HuH-7 (cell line): ENCODE measurements at places on chromosomes 6 and 20.

- DNase-seq = no peak
Measured at GRCh38 chr6:21436625-21437024, 156.9 kb upstream of the SOX4 start.

DNA sequence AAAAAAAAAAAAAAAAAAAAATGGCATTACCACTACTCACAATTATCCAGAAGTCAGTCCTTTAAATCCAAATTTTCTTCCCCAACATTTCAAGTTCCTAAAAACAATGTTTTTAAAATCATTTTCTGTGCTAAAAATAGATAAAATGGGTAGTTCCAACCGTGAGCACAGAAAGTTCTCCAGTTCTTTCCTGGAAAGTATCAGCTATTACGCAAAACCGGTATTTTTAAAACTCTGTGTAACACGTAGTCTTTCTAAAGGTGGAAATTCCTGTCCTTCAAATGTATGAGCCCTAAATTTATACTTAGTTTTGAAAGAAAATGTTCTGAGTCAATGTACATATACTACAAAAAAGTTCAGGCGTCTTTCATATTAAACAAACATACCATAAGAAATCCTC is 83.5 kb upstream of the SCAF8 start:
- DNase-seq = no peak

GRCh38 chr6:108558372-108559096 is 2.2 kb upstream of the FOXO3 start:
- no peak for DNase-seq

DNA sequence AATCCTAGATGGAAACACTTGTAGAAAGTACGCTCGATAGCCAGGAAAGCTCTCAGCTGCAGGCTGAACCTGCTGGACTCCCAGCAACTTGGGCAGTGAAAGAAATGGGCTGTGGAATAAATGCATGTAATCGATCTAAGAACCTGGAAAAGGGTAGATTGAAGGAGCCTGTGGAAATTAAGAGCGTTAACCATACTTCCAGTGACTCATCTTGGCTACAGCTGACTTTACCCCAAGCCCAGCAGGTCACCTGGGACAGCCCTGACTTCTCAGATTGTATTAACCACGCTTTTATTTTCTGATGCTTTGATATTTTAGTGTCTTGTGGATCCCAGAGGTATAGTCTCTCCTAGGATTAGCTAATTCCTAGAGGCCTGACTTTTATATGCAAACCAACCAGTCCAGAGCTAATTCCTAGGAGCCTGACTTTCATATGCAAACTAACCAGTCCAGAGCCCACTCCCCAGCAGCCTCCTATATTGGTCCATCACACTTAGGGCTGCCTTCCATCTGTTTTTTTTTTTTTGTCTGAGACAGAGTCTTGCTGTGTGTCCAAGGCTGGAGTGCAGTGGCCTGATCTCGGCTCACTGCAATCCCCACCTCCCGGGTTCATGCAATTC is 86.3 kb downstream of the GMPR start:
- DNase-seq = no peak

DNA sequence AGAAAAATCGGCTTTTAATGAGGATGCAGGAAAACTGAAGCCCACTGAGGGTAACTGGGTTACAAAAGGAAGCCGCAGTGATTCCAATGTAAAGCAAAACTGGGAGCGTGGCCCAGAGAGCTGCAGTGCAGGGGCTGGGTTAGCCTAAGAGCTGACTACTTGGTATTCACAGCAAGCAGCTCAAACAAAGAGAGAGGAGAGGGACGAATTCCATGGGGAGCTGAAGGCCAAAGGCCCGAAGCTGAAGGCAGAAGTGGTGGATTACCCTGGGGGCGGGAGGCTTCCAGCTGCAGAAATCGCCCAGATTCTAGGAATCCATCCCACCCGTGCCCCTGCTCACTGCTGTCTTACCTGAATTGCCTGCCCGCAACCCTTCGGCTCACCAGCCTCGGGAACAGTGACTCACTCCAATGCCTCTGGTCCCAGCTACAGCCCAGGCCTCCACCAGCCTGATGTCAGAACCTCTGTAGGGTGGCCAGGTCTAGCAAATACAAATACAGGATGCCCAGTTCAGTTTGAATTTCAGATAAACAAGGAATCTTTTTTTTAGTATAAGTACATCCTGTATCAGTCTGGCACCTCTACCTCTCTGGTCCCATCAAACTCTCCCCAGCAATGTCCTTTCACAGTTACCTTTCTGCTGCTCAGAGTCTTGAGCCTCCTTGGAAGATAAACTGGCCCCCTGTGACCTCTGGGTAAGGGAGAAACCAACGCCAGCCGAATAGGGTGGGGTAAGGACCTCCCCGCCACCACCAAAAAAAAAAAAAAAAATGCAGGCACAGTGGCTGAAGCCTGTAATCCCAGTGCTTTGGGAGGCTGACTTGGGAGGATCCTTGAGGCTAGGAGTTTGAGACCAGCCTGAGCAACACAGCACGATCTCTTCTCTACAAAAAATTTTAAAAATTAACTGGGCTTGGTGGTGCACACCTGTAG is 14.6 kb upstream of the ZMYND8 start:
- DNase-seq = no peak

- no peak for DNase-seq
Measured at GRCh38 chr20:41142245-41142644, 4.9 kb downstream of the PLCG1 start.

DNA sequence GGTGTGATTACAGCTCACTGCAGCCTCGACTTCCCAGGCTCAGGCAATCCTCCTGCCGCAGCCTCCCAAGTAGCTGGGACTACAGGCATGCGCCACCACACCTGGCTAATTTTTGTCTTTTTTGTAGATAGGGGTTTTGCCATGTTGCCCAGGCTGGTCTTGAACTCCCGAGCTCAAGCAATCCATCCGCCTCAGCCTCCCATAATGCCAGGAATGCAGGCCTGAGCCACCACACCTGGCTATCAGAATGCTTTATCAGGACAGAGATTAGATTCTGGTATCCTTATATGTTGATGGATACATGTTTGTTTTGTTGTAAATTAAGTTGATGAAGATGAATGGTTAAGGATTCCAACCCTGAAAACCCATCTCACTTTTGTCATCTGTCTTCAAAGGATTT is 24.2 kb downstream of the LHFPL5 start:
- no peak for DNase-seq

GRCh38 chr6:113299531-113299930 is 557.6 kb upstream of the MARCKS start:
- DNase-seq = no peak

- DNase-seq = peak; percentile 21
Measured at GRCh38 chr20:22805219-22805618, 220.8 kb upstream of the FOXA2 start.

GRCh38 chr6:142462260-142462659 is 160.5 kb downstream of the ADGRG6 start:
- no peak for DNase-seq

- DNase-seq = no peak
Measured at GRCh38 chr6:35195120-35195780, 18.5 kb upstream of the SCUBE3 start.

GRCh38 chr6:12924911-12925310 is 208.3 kb downstream of the PHACTR1 start:
- no peak for DNase-seq

DNA sequence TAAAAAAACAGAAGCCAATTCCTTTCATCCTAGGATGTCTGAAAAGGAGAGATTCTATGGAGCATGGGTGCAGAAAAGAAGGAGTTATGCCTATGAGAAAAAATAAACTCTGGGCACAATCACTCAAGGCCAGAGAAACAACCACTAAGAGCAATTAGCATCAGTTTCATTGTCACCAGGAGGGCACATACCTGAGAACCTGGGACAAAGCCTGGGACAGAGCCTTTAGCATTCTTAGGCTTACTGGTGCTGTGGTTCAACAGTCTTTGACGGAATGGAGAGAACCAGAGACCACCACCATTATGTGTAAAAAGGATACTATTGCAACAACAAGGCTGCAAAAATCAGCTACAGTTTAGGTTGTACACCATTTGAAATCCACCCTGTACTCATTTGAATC is 29.4 kb upstream of the BCKDHB start:
- DNase-seq = no peak
